ENCODE measurements at places on chromosomes 12 and 14. TPM values are rescaled to one million over a fixed set of nuclear protein-coding genes. Genes with fewer than 3 reads are reported as not detected.

GRCh38 chr12:130457215-130457614, 119.5 kb downstream of the PIWIL1 start:
- no peak for DNase-seq

GRCh38 chr14:47223656-47224055, 451.7 kb downstream of the MDGA2 start:
- no peak for DNase-seq

DNA sequence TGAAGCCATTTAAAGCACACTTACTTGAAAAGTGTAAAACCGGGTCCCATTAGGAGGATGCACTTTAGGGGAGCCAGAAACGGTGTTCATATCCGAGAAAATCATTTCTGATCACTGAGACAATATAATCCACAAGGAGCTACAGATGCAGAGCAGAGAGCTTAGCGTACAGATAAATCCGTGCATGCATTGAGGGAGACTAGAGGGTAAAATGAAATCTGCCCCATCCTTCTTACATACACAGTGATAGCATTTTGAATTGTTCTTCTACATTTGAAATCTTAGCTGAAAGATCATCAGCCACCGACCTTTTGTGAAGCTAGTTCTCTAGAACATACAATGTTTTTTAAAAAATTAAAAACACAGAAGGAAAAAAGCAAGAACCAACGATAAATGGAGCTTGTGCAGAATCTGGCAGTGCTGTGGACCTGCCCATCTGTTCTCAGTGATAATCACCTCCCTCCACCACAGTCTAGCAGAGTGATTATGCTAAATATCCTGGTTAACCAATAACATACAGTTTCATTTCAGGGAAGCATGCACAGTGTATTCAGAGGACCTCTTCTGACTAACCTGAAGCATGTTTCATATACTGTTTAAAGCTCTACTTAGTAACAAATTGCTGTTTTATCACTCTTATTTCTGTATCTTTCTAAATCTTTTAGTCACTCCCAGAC, 161.1 kb downstream of the PPFIA2 start:
- no peak for DNase-seq

GRCh38 chr12:6465467-6466183, 4.9 kb downstream of the VAMP1 start:
- DNase-seq, result no peak

DNA sequence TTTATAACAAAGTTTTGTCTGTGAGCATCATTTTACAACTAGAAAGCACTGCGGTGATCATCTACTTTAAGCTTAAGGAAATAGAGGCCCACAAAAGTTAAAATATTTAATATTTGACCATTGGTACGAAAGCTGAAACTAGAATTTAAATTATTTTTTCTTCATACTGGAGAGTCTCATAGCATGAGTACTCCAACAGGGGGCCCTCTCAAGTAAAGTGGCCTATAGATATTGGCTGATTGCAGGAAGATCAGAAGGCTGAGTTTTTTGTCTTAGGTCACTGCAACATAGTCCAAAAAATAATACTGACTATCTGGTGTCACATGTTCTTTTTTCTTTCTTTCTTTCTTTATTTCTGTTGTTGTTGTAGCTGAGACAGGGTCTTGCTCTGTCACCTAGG, 75.3 kb upstream of the ZDHHC17 start:
- DNase-seq, result no peak

KLRC3 gene
- not detected for total RNA-seq

ZNF891 gene
- 1.5 TPM for total RNA-seq

All from right cardiac atrium (tissue), 5 donors.